NCI-H748 treated with DMSO at 0.1 percent for 48 hours (cell line): ENCODE measurements at places on chromosomes 6 and 20.

- DNase-seq = no peak
Observed at GRCh38 chr6:6191476-6191875, 129.0 kb downstream of the F13A1 start.

DNA sequence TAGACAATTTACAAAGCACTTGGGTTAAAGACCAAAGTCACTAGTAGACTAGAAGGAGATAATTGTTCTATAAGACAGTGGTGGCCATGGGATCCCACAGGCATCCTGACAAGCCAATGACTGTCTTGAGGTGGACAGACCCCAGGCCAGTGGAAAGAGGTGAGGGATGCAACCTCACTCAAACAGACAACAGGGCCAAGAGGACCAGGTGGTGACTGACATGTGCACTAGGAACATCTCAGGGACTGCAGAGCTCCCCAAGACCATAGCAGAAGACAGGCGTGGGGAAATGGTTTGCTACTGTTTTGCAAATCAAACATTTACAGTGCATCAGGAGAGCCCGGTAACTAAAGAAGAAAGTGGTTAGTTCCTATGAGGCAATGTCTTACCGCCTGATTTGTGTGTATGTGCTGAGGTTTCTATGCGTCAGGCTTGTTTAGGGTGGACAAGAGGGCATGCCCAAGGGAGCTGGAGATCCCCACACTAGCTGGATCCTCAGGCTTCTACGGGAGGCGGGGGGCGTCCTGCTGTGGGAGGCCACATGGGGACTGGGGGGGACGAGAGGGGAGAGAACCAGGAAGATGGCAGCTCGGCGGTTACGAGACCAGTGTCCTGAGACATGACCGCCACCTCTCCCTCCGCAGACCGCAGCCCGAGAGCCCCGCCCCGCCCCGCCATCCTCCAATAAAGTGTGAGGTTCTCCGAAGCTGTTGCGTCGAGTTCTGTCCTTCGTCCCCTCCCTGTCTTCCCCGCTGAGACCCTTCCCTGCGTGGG, 623 bp upstream of the MRPS26 start:
- DNase-seq = no peak

DNA sequence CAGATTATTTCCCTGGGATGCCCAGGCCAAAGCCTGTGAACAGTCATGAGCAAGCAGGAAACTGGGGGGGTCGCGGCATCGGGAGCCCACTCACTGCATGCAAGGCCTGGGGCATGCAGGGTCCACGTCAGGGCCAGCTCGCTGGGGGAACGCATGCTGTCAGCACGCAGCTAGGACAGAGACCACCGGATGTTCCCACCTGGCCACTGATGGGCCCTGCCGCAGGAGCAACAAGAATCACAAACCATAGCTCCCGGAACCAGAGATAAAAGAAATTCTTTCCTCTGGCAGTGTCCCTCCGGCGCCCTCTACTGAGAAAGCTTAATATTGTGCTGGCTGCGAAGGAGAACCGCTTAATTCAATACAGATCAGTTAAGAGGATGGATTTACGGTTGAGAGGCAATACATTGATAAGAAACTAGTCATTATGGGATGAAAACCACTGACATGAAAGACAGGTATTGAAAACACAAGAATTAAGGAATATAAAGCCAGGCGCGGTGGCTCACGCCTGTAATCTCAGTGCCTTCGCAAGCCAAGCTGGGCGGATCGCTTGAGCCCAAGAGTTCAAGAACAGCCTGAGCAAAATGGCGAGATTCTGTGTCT, 32.6 kb downstream of the C6orf15 start:
- DNase-seq = peak; percentile 77

DNA sequence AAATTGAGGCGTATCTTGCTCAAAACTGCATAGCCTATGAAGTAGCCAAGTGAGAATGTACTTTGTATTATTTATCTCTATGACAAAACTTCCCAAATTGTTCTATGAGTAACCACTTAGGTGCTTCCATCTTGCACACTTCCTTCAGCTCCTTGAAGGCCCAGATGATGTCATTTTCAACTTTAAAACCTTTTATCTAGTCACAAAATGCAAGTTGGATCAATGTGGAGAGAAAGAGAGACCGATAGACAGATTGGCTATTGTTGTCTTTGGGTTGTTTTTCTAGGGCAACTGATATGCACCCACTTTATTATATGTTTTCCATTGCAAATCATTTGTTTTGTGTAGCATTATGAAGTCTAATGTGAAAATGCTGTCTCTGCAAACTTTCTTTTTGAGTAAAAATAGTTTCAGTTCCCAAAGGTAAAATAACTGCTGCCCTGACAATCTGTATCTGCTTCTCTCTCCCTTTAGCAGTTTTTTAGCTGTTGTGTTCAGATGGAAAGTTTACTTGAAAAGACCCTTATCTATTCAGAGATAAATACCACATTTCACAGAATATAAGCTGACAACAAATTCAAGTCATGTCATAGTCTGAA, 73.7 kb upstream of the CITED2 start:
- no peak for DNase-seq

- no peak for DNase-seq
Observed at GRCh38 chr6:121520337-121521163, 85.1 kb downstream of the GJA1 start.
